ENCODE measurements at places on chromosomes 4 and X.
A peak's percentile ranks its signal among the peaks of the same experiment; 100 is the strongest.

GRCh38 chrX:136823175-136823574, 42.4 kb upstream of the ARHGEF6 start:
- DNase-seq: peak; percentile 77

DNA sequence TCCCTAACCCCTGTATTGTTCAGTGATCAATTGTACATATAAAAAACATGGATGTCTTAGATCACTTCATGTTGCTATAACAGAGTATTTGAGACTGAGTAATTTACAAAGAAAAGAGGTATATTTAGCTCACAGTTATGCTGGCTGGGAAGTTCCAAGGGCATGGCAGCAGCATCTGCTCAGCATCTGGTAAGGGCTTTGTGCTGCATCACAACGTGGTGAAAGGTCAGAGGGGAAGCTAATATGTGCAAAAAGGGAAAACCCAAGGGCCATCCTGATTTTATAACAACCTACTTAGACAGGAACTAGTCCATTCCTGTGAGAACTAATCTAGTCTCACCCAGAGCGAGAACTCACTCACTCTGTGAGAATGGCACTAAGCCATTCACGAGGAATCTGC, 128.2 kb upstream of the OTUD4 start:
- DNase-seq: peak; percentile 82

GRCh38 chr4:151173871-151174270, 74.4 kb downstream of the RPS3A start:
- peak; percentile 39 for DNase-seq

- DNase-seq: no peak
Observed at GRCh38 chr4:65416891-65417290, 253.4 kb downstream of the EPHA5 start.

GRCh38 chrX:106612393-106612763, 600 bp downstream of the RADX start:
- DNase-seq: no peak

- peak; percentile 24 for DNase-seq
Observed at GRCh38 chrX:69088171-69088938, 76.9 kb downstream of the PJA1 start.

GRCh38 chrX:101485212-101485949, at the start of gene ARMCX4:
ARMCX4 (plus strand) TSS chrX:101485456; CDS start chrX:101488590, 3,134 bp downstream.
- DNase-seq: peak; percentile 56

- peak; percentile 41 for DNase-seq
Observed at GRCh38 chrX:11531226-11531625, 134.5 kb downstream of the ARHGAP6 start.

DNA sequence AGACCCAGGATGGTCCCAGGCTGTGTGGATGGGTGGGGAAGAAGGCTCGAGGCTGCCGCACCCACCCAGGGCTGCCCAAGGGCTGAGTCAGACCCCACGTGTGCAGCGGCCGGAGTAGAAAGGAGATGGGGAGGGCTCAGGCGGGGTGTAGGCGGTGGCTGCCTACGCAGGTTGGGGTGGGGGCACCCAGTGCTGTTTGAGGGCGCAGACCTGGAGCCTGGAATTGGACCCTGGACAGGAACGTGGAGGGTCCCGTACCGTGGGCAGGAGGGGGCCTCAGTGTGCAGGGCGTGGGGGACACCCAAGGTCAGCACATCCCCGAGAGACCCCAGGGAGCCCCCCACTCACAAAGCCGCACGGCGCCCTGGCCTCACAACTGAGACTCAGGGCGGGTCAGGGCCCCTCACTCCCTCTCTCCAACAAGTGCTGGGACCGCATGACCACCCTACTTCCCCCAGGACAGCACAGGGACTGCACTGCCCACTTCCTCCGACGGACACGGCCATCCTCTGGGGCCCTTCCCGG, 79.9 kb downstream of the FAM53A start:
- peak; percentile 16 for DNase-seq
